Esophagus squamous epithelium (tissue), 5 donors: ENCODE measurements at places on chromosomes 11 and 22. TPM values are rescaled to one million over a fixed set of nuclear protein-coding genes. Genes with fewer than 3 reads are reported as not detected.

The OR52H1 gene
- not detected for total RNA-seq

The SLC6A5 gene
- not detected for total RNA-seq

The PANX2 gene
- total RNA-seq = 4.5 TPM

The FAT3 gene
- total RNA-seq = 0.57 TPM

The KCNC1 gene
- total RNA-seq = not detected

The TTC12 gene
- 13.9 TPM for total RNA-seq

The GRK3 gene
- 5.3 TPM for total RNA-seq

The TRIM34 gene
- total RNA-seq = 7.4 TPM

The UCP3 gene
- 1.5 TPM for total RNA-seq

The TCN2 gene
- 20.4 TPM for total RNA-seq

The MOB2 gene
- total RNA-seq = 38.0 TPM

The SHISAL1 gene
- 0.26 TPM for total RNA-seq

The SPON1 gene
- total RNA-seq = 7.0 TPM

The FIBP gene
- total RNA-seq = 35.7 TPM

The SNAP29 gene
- 16.4 TPM for total RNA-seq

The LYVE1 gene
- 5.4 TPM for total RNA-seq

The NCR3LG1 gene
- 1.5 TPM for total RNA-seq

The NXPE2 gene
- not detected for total RNA-seq

The LSP1 gene
- 23.3 TPM for total RNA-seq

The OR8A1 gene
- total RNA-seq = not detected

The CHRM1 gene
- total RNA-seq = 0.30 TPM

The FAM76B gene
- total RNA-seq = 33.8 TPM

The CD82 gene
- total RNA-seq = 103 TPM

The PNPLA5 gene
- not detected for total RNA-seq

The PLEKHA7 gene
- 64.0 TPM for total RNA-seq

The CCT8L2 gene
- total RNA-seq = not detected

The UVRAG gene
- 3.5 TPM for total RNA-seq

The CCDC87 gene
- total RNA-seq = 0.19 TPM

The DGCR6 gene
- total RNA-seq = 1.0 TPM

The OR51B4 gene
- total RNA-seq = not detected

The FOLH1 gene
- total RNA-seq = 2.5 TPM

The CCDC116 gene
- total RNA-seq = not detected

The C11orf86 gene
- total RNA-seq = not detected

The KREMEN1 gene
- total RNA-seq = 48.6 TPM

The SAA2 gene
- 12.9 TPM for total RNA-seq

The TSSK2 gene
- total RNA-seq = not detected

The SHANK2 gene
- total RNA-seq = 5.7 TPM

The LAYN gene
- 13.0 TPM for total RNA-seq

The TEX12 gene
- total RNA-seq = 0.38 TPM

The GTSE1 gene
- total RNA-seq = 2.7 TPM

The CFAP300 gene
- total RNA-seq = 2.9 TPM

The GRM5 gene
- total RNA-seq = not detected
